ENCODE measurements at places on chromosomes 12 and 14.
A peak's percentile ranks its signal among the peaks of the same experiment; 100 is the strongest.

- no peak for DNase-seq
Measured at GRCh38 chr12:5901416-5901815, 43.6 kb downstream of the ANO2 start.

DNA sequence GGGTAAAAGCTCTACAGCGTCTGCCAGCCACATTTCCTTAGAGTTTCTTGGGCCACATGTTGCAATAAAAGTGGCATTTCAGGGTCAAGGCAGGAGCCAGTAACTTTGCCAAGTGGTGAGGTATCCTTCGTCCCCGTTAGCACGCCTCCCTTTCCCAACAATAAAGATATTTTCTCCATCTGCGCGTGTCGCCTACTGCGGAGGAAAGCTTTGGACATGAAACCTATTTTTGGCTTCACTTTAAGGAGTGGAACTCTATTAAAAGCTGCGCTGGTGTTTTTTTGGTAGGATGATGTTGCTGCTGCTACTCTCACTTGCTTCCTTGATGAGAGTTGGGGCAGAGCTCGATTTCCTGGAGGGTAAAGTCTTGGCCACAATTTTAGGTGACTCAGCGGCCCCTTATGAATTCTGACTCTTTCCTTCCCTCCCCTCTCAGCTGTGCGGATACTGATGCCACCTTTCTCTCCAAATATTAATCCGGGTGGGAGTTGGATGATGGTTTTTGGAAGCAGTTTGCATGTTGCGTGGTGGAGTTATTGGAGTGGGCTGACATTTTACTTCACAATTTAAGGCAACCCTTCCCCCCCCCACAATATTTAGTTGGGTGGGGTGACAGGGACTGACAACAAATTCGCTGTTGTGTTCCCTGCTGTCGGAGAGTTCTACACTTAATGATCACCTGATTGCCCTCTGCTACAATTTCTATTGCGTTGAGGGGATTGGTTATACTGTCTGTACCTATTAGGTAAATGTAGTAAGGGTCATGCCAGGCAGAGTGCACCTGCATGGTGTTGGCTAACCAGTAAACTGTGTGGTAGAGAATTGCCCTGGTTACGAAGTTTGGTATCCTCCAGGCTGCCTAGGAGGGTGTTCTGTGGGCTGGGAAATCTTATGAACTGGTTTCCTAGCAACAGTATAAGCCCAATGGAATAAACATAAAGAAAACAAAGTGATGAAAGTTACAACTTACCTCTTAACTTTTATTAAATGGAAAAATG, 1.1 kb downstream of the CCDC91 start:
- peak; percentile 48 for DNase-seq

DNA sequence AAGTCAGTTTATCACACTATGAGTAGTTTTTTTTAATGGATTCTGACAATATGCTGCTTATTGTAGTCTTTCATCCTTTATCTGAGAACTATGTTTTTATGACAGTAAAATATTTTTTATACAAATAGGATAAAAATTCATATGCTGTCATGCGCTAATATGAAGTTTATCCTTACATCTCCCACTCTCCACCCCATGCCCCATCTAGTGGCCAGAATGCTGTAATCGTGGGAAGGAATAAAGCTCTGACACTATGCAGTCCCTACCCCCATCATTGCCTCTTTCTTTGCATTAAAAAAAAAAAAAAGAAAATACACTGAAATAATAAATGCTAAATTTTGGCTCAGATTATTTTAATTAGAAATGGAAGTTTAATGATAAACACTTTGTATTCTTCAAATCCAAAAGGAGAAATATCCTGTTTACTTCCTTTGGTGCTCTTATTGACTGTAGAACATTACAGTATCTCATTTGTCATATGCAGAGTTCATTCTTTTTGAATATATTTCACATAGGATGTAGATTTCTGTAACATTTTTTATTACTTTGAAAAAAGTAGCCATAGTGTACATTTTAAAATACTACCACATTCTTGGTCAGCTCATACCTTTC, 145.9 kb upstream of the SLCO1C1 start:
- no peak for DNase-seq

- peak; percentile 14 for DNase-seq
Measured at GRCh38 chr12:127487031-127487430, 779.9 kb upstream of the TMEM132C start.

DNA sequence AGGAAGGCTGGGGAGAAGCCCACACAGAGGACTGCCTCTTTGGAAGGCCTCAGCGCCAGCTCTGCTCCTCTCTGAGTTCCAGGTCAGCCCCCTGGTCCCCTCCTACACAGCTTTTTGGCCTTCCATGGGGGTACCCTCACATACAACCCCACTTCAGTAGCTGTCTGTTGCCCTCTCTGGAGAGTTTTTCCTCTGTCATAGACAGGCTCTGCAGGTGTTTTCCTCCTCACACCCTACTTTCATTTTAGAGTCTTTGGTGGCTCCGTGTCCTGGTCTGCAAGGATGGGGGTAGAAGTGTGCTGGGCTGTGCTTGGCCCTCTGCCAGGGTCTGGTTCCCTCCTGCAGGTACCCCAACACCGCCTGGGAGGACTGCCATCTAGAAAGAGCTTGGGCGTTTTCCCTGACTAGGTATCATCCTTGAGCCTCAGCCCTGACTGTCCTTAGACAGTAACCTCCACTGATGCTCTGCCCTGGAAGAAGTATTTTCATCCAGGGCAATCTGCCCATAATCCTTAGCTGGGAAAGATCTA, 15.1 kb downstream of the ZDHHC22 start:
- no peak for DNase-seq

DNA sequence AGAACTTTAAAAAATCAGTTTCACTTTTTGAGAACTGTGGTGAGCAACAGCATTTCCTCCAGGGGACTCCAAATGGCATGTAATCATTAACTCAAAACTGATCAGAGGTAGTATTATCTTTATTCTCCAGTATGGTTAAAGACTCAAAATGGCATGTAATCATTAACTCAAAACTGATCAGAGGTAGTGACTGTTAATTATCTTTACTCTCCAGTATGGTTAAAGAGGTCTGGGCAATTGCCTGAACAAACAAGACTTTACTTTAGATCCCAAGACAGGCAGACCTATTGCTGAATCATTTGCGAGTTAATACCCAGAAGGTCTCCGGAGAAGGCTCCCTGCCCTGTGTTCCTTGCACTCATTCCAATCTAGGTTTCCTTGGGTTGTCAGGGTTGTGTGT, 6.6 kb upstream of the ACADS start:
- DNase-seq = no peak

DNA sequence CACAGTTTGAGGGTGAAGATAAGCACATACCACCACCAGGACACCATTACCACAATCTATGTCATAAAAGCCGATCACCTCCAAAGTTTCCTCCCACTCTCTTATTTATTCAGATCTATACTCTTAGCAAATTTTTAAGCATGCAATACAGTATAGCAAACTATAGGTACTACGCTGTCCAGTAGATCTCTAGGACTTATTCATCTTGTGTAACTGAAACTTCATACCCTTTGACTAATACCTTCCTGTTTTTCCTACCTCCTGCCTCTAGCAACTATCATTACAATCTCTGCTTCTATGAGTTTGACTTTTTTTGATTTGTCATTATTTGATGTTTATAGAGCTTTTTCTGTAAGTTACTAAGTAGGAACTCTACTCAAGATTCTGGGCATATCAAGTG, 84.5 kb upstream of the MANSC4 start:
- DNase-seq = no peak

DNA sequence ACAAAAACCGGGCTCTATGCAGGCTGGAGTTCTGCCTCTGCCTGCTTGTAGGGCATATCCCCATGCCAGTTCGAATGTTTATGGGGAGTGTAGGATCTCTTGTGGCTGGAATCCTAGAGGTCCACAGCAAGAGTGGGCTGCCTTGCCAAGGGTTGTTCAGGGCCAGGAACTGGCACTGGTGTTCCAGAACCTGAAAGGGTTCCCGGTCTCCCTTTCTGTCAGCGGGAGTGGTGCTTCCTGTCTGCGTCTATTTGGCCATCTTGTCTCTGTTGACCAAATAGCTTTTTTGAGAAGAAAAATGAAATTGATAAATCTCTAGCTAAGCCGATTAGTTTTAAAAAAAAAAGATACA, 17.8 kb downstream of the OLR1 start:
- DNase-seq = no peak

DNA sequence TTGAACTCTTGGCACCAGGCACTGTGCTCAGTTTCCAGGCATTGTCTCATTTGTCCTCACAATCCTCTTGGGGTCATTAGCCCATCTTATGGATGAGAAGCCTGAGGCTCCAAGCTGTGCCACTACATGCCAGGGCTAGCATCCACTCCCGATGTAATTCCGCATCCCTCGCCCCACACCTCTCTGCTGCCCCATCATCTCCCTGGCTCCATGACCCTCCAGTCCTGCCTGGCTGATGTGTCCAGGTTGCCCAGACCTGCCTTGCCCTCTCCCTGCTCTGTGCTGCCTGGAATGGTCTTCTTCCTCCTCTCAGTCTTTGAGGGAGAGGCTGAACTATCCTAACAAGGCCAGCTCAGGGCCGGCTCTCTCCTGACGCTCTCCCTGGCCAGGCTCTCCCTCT, 27.5 kb downstream of the PIGH start:
- no peak for DNase-seq

DNA sequence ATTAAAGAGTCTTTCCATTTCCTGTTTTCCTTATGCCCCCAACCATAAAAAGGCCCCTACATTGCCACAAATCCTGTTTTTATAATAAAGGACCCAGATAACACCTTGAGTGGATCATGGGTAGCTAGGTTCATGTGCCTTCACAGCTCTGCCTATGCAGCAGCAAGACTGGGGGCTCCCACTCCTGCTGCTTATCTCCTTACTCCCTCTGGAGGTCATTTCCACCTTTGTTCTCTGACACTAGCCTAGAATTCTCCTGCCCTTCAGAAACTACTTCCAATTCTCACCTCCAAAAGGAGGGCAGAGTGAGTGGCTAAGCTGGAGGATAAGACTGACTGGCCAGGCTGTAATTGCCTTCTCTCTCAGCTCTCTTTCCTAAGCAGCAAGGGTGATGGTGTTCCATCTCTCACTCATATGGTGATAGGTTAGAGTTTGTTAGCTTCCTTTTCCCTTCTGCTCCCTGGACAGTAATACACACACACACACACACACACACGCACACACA, 20.0 kb upstream of the STAC3 start:
- DNase-seq = no peak

DNA sequence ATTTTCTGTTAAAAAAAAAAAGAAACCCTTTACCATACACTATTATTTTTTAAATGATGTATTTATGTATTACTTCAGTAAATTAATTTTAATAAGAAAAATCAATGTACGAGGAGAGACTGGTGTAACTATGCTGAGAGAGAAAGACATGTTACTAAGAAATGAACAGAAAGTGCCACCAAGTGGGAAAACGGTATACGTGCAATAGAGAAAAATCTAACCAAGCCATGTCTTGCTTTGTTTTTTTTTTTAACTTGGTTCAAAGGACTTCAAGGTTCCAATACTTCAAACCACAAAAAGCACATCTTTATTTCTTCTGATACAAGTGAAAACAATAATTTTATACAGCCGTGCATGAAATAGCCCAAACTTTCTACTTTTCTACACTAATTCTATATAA, 22.9 kb downstream of the NDUFA12 start:
- DNase-seq = no peak

- no peak for DNase-seq
Measured at GRCh38 chr12:58777815-58778214, 142.5 kb downstream of the LRIG3 start.

DNA sequence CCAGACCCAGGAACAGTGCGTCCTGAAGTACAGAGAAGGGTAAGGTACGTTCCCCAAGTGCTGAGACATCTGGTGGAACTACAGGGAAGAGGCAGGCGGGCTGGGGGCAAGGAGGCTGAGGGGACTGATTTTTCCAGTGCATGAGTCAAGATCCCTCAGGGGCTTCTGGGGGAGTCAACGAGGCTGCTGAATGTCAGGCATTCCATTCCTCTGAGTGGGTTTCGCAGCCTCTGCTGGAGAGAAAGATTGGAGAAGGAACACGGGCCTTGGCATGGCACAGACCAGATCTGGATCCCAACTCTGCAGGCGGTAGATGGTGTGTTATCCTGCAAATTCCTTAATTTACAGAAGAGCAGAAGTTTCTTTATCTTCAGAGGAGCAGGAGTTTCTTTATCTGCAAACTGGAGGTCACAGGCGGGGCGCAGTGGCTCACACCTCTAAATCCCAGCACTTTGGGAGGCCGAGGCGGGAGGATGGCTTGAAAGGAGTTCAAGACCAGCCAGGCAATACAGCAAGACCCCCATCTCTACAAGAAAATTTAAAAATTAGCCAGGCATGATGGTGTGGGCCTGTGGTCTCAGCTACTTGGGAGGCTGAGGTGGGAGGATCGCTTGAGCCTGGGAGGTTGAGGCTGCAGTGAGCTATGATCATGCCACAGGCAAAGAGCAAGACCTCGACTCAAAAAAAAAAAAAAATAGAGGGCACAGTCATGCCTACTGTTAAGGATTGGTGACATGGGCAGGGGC, 132.6 kb upstream of the MAP1LC3B2 start:
- peak; percentile 47 for DNase-seq

- DNase-seq = no peak
Measured at GRCh38 chr14:31827325-31827724, 249.8 kb upstream of the ARHGAP5 start.

GRCh38 chr12:4285070-4285469, 11.5 kb downstream of the CCND2 start:
- DNase-seq = no peak

GRCh38 chr12:19539836-19540235, 100.5 kb downstream of the AEBP2 start:
- DNase-seq = no peak

GRCh38 chr14:28361486-28361885, 405.1 kb upstream of the FOXG1 start:
- no peak for DNase-seq

DNA sequence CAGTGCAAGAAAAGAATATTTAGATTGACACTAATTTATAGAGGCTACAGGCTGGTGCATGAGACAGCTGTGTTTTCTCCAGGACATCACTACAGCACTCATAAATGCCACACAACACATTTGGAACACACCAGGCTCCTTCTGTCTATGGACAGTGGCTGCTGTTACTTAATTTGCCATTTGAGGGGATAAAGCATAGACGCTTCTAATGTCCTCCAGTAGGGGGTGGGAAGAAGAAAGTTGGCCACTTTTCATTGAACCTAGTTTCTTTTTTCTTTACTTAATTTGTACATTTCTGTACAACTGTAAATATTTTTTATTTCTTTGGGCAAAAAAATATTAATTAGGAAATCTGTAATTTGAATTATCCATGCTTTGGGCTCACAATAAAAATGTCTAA, 12.4 kb upstream of the RTN1 start:
- no peak for DNase-seq

GRCh38 chr14:62691647-62692489, 353.4 kb downstream of the KCNH5 start:
- peak; percentile 90 for DNase-seq

DNA sequence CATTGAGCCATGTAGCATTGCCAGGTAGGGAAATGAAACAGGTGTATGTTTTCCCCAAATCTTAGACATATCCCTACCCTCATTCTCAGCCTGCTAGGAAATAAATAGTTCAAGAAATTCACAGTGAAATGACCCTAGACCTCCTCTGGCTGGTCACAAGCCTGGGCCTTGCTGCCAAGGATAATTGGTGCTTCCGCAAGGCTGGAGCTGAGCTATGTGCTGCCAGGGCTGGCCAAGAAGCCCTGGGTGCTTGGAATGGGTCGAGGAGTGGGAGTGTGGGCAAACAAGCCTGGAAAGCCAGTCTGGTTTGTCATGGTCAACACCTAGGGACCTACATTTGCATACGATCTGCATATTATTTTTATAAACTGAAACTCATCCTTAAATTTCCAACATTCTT, 31.3 kb upstream of the SLC10A1 start:
- no peak for DNase-seq

- no peak for DNase-seq
Measured at GRCh38 chr12:101327546-101327945, 47.6 kb downstream of the UTP20 start.
